Motor neuron (in vitro differentiated cells): ENCODE measurements at places on chromosomes 7 and 10. TPM values are rescaled to one million over a fixed set of nuclear protein-coding genes. Genes with fewer than 3 reads are reported as not detected.

FRAT1 gene
- total RNA-seq = 2.7 and 3.3 TPM in 2 replicates

GRCh38 chr7:135879233-135879632, 97.9 kb downstream of the MTPN start:
- no peak for ATAC-seq

DNA sequence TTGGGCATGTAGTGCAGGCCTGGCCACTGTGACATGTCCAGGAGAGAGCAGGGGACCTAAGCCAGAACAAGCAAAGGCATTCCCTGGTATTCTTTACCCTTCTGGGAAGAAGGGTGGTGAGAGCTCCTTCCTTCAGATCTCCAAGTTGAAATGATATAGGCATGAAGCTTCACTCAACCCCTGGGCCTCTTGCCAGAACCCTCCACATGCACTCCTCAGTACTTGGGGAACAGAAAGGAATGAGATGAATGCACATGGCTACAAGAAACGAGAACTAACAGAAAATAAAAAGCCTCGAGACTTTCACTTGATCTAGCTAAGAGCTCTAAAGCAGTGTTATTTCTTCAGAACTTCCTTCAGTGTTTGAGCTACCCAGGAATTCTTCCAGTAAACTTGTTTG, 262.2 kb downstream of the ETV1 start:
- ATAC-seq = no peak

DNA sequence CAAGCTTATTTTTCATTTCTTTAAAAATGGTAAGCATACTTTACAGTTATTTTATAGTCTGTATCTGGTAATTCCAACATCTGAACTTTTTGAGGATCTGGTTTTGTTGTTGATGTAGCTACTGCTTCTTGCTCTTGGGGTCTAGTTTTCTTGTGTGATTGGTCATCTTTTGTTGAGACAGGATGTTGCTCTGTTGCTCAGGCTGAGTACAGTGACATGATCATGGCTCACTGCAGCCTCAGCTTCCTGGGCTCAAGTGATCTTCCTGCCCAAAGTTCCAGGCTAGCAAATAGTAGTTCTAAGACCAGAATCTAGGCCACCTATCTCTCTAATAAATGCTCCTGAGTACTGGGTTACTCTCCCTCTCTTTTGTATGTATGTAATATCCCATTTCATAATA, 75.7 kb downstream of the NRCAM start:
- ATAC-seq = no peak

GRCh38 chr10:3805201-3805790, 20.3 kb upstream of the KLF6 start:
- ATAC-seq = peak; percentile 11
